ENCODE measurements at places on chromosomes 4 and X. TPM values are rescaled to one million over a fixed set of nuclear protein-coding genes. Genes with fewer than 3 reads are reported as not detected.

DNA sequence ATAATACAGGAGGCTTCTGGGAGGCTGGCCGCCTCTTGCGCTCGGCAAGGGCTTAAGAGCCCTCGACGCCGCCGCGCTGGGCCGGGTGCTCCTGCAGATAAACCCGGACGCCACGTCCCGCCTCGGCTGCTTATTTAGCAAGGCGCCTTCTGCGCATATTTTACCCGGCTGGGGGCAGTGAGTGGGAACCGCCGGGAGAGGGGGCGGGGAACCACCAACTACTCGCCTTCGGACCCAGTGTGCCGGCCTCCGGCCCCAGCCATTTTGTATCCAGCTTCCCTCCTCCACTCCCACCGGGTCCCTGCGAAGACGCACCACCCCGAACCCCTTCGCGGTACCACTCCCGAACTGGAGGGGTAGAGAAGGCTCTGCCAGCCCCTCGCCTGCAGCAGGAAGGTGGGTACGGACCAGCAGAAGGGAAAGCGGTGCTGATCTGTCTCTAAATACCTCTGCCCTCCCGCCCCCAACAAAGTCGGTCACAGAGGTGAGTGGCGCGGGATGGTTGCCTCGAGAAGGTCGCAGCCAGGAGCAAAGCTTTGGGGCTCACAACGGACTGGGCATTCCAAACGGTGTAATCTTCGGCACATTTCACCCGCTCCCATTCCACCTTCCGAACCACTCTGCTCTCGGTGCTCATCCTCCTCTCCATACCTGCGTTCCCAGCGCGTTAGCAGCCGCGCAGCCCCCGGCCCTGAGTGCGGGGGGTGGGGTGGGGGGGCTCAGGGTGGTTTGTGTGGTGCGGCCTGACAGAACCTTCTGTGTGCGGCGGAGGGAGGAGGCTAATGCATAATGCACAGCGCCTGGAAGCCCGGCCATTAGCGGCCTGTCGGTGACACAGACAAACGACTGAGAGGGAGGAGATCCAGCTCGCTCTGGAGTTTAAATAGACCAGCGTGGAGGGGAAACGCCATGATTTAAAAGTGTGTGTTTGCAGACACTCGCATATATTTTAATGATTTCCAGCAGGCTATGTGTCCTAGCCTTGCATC is 4.9 kb upstream of the BCOR start:
- H3K27ac ChIP-seq, result no peak overlapping the region
- peaks cover 41% of the 10 kb centered on the region for H3K4me1 ChIP-seq
- no peak for DNase-seq
- 0 out of 2 replicates have a peak, but pooled peaks cover under 1% of the 10 kb centered on the region for H3K36me3 ChIP-seq

- no peaks in the 10 kb centered on the region for H3K27me3 ChIP-seq
- H3K27ac ChIP-seq, result no peak overlapping the region
- H3K4me1 ChIP-seq, result no peaks in the 10 kb centered on the region
- H3K4me3 ChIP-seq, result no peak overlapping the region
These were observed 153.9 kb downstream of the KDR start for GRCh38 chr4:54971474-54971950.

DNA sequence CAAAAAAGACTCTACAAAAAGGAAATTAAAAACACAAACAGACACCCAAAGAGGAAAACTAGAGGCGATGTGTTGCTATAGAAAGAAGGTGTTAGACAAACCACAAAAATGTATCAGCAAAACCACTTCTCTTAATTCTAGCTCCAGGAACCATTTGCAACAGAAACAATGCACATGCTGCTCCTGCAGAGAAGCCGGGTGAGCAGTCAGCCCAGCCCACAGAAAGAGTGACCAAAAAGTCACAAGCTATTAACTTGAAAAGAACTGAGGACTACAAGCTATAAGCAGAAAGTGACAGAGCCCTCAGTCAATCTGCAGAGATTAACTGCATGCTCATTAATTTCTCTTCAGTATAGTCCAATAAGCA is 96.2 kb upstream of the KLHL13 start:
- no peak overlapping the region for H3K27ac ChIP-seq
- H3K27me3 ChIP-seq, result no peaks in the 10 kb centered on the region
- no peaks in the 10 kb centered on the region for H3K4me1 ChIP-seq
- H3K4me3 ChIP-seq, result no peak overlapping the region

GRCh38 chr4:182478475-182478874 is 235.3 kb downstream of the TENM3 start:
- no peak overlapping the region for H3K4me3 ChIP-seq
- no peaks in the 10 kb centered on the region for H3K27me3 ChIP-seq
- no peak overlapping the region for H3K27ac ChIP-seq
- no peaks in the 10 kb centered on the region for H3K4me1 ChIP-seq
- DNase-seq, result no peak

DNA sequence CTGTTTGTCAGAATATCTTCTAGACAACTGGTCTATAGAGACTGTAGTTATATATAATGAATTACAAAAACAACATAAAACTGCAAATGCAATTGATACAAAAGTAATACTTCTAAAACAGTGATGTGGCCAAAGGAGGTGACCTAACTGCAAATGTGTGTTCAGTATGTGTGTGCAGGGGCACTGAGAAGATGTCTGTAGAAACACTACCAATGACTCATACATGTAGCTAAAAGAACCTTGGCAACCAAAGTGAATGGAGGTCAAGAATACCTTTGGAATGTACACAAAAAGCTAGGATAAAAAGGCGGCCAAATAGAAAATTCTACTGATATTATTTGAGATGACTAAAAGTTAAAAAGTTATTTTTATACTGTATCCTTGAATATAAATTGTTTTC is 261.8 kb downstream of the CAMK2D start:
- DNase-seq, result no peak
- no peak overlapping the region for H3K4me3 ChIP-seq
- H3K36me3 ChIP-seq, result peaks cover 22% of the 10 kb centered on the region
- no peak overlapping the region for H3K27ac ChIP-seq
- no peaks in the 10 kb centered on the region for H3K4me1 ChIP-seq

DNA sequence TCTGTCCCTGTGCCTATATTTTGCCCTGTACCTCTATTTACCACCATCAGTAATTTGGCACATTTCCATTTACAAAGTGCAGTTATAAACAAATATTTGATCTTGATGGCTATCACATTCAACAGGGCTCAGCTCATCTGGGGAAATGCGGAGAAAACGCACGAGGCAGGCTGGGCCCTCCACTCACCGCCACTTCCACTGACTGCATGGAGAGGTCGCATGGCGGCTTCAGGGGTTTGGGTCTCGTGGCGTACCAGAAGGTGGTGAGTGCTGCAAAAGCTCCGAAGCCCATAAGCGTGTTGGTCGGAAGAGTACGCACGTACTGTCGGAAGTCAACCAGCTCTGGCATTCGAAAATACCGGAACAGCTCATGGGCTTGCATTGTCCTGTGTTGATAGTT is 22.6 kb downstream of the ACSL1 start:
- H3K27ac ChIP-seq, result 0 out of 2 replicates have a peak overlapping the region, but pooled peaks have one; percentile 18
- H3K27me3 ChIP-seq, result no peaks in the 10 kb centered on the region
- peaks cover 23% of the 10 kb centered on the region for H3K4me1 ChIP-seq
- H3K36me3 ChIP-seq, result no peaks in the 10 kb centered on the region

The C4orf36 gene
- 0.41 TPM for total RNA-seq

The PDLIM5 gene
- 133 TPM for total RNA-seq

The CABS1 gene
- total RNA-seq, result not detected

Data from SJSA1 (cell line).